ENCODE measurements at places on chromosomes 5 and 9. TPM values are rescaled to one million over a fixed set of nuclear protein-coding genes. Genes with fewer than 3 reads are reported as not detected.

The CDX1 gene
- total RNA-seq = not detected

The PCDHB9 gene
- total RNA-seq = 3.5 TPM

The F2R gene
- total RNA-seq = 14.4 TPM

The GFI1B gene
- total RNA-seq = not detected

The ARSI gene
- 0.93 TPM for total RNA-seq
